ENCODE measurements at places on chromosomes 1 and 21. TPM values are rescaled to one million over a fixed set of nuclear protein-coding genes. Genes with fewer than 3 reads are reported as not detected.

DNA sequence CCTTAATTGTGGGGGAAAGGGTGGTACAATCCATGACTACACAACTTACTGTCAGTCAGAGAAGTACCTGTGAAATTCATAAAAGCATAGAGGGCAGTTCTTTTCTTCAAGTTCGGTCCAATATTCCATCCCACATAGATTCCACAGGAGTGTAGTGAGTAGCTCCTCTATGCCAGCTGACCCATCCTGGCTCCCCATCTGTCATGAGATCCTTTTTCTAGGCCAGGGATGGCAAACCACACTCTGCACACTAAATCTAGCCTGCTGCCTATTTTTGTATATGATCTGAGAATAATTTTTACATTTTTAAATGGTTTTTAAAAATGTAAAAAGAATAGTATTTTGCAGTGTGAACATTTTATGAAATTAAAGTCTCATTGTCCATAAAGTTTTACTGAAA lies 107.0 kb upstream of the TSPAN2 start:
- no peak for DNase-seq

TMEM81 gene
- 2.4 TPM for total RNA-seq

DNA sequence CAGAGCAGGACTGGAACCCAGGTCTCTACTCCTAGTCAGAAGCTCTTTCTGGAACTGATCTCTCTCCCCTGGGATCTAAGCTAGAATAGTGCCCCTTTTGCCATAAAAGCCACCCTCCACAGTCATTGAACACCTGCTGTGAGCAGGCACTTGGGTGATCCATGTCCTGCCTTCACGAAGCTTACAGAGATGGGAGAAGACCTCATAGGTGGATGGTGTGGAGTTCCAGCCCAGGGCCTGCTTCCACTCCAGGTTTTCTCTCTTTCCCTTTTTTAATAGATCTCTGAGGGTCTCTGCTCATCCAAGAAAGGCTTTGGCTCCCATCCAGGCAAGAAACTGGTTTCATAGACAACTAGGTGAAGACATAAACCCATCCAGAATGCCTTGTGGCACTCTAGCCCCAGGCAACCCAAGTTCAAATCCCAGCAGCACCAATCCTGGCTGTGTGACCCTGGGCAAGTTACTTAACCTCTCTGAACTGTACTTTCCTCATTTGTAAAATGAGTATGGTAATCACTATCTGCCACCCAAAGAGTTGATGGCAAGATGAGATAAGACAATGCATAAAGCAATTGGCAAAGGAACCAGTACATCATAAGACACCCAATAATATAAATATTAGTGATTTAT lies 46.4 kb upstream of the TMEM51 start:
- DNase-seq: no peak

GRCh38 chr1:198495631-198496030 lies 44.8 kb downstream of the ATP6V1G3 start:
- DNase-seq: no peak

LCE1C gene
- 11.1 TPM for total RNA-seq

GRCh38 chr1:65762081-65762862 lies 30.4 kb upstream of the PDE4B start:
- peak; percentile 23 for DNase-seq

DENND2D gene
- 1.6 TPM for total RNA-seq

DNA sequence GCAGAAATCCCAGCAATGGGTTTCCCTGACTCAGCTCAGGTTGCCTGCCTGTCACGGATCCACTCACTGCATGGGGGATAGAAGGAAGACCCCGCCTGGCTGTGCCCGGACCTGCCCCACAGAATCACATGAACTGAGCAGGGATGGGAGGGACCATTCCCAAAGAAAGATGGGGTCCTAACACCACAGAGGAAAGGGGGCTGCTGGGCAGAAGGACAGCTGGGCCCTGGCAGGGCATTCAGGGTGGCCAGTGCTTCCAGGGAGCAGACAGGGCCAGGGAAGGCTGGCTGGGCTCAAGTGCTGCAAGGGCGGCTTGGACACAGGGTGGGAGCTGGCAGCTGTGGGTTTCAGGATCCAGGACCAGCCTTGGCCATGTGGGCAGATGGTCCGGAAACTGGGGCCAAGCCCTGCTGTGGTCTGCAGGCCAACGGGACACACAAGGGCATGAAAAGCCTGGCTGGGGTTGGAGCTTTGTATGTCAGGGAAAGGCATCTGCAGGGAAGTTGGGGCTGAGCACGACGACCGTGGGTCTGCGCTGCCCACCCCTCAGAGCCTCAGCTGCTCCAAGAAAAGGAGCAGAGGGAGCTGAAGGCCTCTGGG lies 723.9 kb downstream of the PTPRU start:
- no peak for DNase-seq

- DNase-seq: no peak
These were observed 37.0 kb downstream of the CAPN8 start for GRCh38 chr1:223628233-223629125.

DUSP23 gene
- 39.5 TPM for total RNA-seq

- no peak for DNase-seq
These were observed 271.8 kb downstream of the BRINP2 start for GRCh38 chr1:177442584-177442983.

BARHL2 gene
- total RNA-seq: not detected

LIN28A gene
- not detected for total RNA-seq

FNDC10 gene
- 16.8 TPM for total RNA-seq

ITLN1 gene
- not detected for total RNA-seq

- DNase-seq: no peak
These were observed 137.6 kb upstream of the SGIP1 start for GRCh38 chr1:66396212-66396890.

RYR2 gene
- not detected for total RNA-seq

DNA sequence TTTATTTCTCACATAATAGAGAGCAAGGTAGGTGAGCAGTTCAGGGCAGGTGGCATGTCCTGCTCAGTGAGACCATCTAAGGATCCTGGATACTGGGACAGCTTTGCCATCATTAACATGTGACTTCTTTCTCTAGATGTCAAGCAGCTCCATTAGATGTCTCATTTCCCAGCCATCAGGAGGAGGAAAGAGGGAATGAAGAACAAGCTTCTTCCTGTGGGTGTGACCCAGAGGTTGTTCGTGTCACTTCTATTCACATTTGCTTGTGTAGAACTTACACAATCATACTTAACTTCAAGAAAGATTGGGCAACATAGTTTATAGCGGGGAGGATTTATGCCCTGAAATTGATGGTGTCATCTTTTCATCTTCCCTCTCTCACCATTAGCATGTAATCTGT lies 169.2 kb upstream of the B3GALT2 start:
- DNase-seq: no peak

DNA sequence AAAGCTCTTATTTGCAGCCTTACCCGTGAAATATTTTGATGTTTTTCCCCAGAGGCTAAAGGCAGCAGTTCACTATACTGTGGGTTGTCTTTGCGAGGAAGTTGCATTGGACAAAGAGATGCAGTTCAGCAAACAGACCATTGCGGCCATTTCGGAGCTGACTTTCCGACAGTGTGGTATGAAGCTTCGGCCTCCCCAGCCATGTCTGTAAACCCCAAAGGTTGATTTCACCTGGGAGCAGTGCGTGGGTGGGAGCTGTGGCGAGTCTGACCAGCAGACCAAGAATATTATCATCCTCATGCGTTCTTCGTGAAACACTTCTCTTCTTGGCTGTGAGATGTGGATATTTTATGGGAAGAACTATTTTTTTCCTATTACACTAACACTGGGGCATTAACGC lies 3.6 kb downstream of the CENPS start:
- DNase-seq: no peak

- DNase-seq: peak; percentile 60
These were observed 317.6 kb downstream of the SPATA17 start for GRCh38 chr1:217948741-217949140.

DNA sequence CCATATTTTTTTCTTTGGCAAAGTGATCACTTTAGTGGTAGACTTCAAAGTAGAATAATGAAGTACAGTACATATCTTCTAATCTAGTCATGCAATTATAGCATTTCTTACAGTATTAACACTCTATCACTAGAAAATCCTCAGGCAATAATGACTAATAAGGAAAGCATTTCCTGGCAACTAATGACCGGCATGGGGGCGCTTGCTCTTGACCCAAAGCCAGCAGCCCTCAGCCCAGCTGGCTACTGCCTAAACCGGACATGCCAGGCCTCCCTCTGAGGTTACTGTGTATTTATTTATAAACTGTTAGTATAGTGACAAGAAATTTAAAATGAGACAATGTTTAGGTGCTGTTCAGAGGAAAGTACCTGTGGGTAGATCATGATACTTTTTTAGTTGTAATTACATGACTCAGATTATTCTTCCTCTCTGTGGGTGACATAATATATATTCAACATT lies 633.8 kb downstream of the PTPRC start:
- DNase-seq: peak; percentile 90

- no peak for DNase-seq
These were observed 86.0 kb downstream of the MATN1 start for GRCh38 chr1:30637183-30637980.

DNA sequence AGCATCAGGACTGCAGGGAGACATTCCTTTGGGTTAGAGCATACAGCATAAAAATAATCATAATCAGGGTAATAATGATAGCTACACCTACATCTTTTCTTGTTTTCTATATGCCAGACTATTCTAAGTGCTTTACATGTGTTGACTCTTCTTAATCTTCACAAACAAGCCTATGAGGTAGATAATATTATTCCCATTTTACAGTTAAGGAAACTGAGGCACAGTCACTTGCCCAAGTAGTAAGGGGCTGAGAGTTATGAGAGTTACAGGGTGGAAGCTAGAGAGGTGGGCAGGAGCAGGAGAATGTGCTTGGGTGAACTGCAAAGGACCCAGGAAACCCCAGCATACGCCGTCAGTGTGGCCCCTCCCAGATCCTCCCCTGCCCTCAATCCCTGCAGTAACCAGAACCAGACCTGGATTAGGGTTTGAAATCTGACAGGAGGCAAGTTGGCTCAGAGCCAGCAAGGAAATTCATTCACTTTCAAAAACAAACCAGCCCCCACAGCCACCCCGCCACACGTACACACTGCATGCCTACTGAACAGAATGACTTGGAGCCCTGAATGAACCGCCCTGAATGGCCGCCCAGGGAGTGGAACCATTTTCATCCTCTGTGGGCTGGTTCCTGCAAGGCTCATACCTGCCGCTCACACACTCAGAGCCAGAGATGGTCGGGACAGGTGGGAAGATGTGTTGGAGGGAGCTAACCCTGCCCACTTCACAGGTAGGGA lies 126.1 kb downstream of the TRABD2B start:
- DNase-seq: no peak

GRCh38 chr1:1067860-1068516 lies 6.1 kb downstream of the RNF223 start:
- DNase-seq: no peak

TENT5C gene
- total RNA-seq: 0.17 TPM

SDHC gene
- total RNA-seq: 180 TPM

- no peak for DNase-seq
These were observed 75.2 kb downstream of the TRABD2B start for GRCh38 chr1:47921935-47922415.

CA14 gene
- not detected for total RNA-seq

DNA sequence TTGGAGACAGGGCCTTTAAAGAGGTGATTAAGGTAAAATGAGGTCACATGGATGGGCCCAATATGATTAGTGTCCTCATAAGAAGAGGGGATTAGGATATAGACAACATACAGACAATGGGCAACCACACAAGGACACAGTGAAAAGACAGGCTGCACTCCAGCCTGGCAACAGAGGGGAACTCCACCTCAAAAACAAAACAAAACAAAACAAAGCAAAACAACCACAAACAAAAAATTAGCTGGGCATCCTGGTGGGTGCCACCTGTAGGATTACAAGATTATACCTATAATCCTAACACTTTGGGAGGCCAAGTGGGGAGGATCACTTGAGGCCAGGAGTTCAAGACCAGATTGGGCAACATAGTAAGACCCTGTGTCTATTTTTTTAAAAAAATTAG lies 4.8 kb upstream of the MDM4 start:
- DNase-seq: no peak

DNA sequence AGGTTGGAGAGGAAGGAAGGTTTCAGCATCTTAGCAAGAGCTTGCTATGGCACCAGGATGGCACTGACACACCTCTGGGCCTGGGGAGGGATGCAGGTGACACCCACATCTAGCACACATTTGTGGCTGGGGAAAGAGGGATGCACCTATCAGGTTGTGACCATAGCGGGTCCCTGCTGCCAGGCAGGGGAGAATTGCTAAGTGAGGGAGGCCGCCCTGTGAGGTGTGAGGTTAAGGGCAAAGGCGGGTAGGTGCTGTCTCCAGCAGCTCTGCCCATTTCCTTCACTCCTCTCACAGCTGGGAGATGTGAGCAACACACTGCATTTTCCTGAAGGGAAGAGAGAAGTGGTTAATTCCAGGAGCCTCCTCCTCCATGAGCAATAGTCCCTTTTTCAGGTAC lies 83.2 kb upstream of the TLR5 start:
- no peak for DNase-seq

VHLL gene
- 0.50 TPM for total RNA-seq

HPDL gene
- total RNA-seq: 0.33 TPM

LEMD1 gene
- 3.2 TPM for total RNA-seq

IVL gene
- 0.50 TPM for total RNA-seq

SPSB1 gene
- 56.7 TPM for total RNA-seq

CRABP2 gene
- 7.0 TPM for total RNA-seq

All from mammary epithelial cell (primary cell).